ENCODE measurements at places on chromosomes 7 and 10. TPM values are rescaled to one million over a fixed set of nuclear protein-coding genes. Genes with fewer than 3 reads are reported as not detected.

DNA sequence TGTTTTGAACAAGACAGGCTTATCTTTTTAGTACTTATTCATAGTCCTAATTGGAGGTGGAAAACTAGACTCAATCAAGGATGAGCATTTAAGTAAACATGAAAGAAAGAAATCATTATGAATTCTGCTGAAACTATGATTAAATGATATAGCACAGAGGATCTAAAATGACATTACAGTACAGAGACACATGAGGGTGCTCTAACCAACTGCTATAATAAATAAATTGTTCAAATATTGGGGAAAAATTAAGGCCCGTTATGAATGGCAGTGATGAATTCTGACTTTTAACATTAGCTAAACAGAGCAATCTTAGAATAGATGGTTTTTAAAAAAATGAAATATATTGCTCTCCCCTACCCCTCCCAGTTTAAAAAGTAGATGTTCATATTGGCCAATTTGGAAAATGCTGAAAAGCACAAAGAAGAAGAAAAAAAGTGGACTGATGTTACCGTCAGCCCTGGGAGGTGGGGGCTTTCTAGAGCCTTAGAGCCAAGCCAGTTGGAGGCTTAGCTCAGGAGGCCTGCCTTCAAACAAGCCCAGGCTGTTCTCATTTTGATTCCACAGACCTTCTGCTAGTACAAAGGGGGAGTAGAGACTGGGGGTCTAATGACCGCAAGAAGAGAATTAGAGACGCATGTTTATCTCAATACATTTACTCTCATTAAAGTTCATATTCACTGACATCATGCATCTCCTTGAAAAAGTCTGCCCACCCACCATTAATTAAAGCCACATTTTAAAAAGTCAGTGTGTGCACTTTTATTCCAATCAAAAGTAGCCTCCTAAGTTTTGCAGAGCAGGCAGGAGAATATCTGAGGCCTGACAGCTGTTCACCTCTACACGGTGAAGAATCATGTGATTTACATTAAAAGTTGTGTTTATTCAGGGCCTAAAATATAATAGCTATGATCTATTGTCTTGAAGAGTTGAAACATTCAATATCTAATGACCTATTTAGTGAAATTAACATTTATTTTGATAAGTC, 10.0 kb downstream of the WNT2 start:
- DNase-seq = no peak

- no peak for DNase-seq
Measured at GRCh38 chr10:99782447-99783286, at the start of gene ABCC2. Gene ABCC2, plus strand, starts transcription at chr10:99782640. Its CDS starts 205 bp downstream, at chr10:99782845.

CLDN12 gene
- total RNA-seq = 1.6 TPM

PIP gene
- total RNA-seq = not detected

RBM20 gene
- total RNA-seq = not detected

SCART1 gene
- total RNA-seq = 20.6 TPM

GRCh38 chr7:142442396-142442795, 184.5 kb upstream of the PRSS58 start:
- DNase-seq = no peak

- no peak for DNase-seq
Measured at GRCh38 chr10:14179251-14179650, 151.5 kb downstream of the FRMD4A start.

- no peak for DNase-seq
Measured at GRCh38 chr10:25565570-25565969, 368.5 kb upstream of the MYO3A start.

DNA sequence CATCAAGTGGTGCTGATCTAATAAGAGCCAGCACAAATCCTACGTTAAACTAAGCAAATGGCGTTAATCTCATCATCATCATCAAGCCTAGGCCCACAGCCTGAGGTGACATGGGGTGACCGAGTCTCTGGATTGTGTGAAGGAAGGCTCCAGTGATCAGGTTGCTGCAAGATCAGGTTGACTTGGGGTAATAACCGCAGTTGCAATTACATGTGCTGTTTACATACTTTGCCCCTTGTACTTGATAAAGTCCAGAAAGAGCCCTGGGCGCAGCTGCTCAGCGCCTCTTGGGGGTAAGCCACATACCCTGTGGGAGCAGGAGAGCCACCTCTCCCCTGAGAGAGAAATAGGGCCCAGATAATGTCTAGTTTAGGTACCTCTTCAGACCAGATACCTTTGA, 228.1 kb downstream of the WDR11 start:
- no peak for DNase-seq

TMEM213 gene
- total RNA-seq = not detected

DNA sequence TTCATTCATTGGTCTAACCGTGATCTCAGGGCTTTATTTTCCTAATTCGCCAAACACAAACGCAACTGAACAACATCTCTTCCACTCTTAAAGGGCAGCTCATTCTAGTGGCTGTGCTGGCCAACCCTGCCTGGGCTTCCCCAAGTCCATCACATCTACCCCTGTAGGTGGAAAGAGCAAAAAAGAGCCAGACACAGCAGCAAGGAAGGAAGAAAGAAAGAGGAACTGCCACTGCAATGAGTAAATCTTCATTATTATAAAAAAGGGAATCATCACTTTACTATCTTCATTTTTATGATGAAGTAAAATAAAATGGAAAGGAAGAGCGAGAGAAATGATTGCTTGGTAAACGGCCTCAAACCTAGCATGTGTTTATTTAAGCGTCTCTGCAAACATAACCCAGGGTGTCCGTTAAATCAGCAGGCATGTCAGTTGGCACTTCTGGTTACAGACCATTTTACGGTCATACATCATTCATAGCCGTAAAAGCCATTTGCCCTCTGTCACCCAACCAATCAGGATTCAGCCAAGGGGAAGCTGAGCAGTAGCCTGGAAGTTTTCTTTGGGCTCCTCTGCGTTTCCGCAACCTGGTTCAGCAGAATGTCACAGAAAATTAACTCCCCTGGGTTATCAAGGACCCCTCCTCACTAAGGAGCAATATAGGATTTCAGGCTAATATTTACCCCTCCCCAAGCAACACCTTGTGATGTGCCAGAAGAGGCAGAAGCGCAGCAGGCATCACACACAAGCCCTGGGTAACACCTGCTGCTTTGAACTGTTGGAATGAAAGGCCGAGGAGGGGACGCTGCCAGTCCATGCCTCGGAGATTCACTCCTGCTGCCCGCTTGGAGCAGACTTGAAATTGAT, 234.0 kb downstream of the SNX10 start:
- no peak for DNase-seq

- DNase-seq = no peak
Measured at GRCh38 chr7:117009705-117010361, 56.5 kb downstream of the ST7 start.

DNA sequence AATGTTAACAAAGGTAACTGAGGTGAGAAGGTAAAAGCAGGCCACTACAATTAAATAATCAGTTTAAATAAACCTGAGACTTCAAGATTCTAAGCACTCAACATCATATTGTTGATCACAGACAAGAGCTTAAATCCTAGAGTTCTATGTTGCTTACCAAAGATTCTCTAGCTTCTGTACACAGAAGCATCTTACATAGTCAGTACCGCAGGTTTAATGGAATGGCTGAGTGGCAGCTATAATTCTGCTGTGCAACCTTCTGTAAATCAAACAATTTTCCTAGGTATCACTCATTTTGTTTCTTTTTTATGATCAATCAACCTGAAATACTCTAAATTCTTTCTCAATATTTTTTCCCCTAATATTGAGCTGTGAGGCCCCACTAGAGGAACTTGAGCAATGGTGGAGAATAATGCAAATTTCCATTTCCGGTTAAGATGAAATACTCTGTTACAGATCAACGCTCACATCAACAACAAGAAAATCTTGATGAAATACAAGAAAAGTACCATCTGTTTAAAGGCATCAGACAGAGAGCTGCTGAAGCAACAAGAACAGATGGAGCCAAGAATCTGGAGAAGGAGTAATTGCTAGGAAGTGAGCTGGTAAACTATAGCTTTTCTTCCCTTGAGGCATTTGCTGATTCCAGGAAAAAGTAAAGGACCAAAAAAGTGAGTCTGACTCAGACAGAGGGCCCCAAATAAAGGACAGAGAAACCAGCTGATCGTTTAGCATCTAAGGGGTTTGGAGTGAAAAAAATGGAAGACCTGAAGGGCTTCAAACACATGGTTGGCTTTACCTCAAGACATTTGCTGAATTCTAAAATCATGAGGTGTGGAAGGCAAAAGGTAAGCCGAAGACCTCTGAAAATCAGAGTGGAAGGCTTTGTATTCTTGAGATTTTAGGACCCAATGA, 22.6 kb downstream of the PNPLA8 start:
- no peak for DNase-seq

Measured in T-helper 17 cell (primary cell).